ENCODE measurements at places on chromosomes 16 and 17.

- DNase-seq: no peak
Observed at GRCh38 chr16:89040391-89040790, 53.3 kb upstream of the ACSF3 start.

DNA sequence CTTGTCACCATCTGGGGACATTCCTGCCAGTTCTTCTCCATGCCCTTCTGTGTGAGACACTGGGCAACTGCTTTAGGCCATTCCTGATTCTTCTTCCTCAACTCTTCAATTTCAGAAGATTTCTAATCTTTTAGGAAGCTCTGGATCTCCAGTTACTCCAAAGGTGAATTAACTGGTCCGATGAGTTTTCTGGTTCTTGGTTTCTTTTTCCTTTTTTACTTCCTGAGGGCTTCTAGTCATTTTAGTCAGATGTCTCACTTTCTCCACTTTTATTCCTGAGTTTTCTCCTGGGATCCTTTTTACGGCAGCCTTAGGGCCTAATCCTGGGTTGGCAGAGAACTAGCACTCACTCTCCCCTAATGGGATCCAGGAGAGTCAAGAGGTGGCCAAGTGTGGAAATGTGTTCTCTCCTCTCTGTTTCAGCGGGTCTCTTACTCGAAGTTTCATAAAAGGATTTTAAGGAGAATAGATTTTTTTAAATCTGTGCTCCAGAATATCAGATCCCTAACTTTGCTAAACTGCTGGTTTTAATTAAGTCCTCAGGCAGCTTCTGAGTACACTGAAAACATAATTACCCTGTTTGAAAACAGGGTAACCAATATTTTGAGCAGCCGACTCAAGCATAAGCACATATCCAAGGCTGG lies 107.6 kb downstream of the RMI2 start:
- no peak for DNase-seq

DNA sequence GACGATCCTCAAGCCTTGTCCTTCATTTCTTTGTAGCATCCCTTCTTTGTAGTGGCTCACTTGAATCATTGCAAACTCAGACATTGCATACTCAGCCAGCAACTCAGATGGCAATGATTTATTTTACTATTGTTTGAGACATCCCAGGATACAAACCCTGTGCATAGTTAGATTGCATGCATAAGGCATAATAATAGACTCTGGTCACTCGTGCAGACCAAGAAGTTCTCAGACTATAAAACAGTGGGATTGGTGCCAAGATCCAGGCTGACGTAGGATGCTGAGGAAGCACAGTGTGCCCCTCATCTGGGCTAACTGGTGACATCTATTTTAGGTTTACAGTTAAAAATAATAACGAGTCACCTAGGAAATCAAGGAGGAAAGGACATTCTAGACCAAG lies 142.3 kb downstream of the PMP22 start:
- no peak for DNase-seq

DNA sequence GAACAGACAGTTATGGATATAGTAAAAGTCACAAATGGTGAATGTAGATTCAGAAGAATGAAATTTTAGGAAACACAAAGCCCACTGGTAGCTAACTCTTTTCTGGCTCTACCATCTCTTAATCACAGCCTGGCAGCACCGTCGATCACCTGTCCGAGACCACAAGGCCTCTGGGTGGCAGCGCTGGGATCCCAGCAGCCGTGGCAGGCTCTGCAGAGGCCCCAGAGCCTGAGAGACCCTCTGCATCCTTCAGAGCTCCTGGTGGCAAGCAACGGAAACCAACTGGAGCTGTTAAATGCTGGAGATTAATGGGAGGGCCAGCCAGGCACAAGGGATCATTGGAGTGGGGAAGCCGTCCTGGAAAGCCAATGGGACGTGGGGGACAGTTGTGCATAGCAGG lies 26.3 kb downstream of the LAT start:
- no peak for DNase-seq
